ENCODE measurements at places on chromosomes 11 and 22.

DNA sequence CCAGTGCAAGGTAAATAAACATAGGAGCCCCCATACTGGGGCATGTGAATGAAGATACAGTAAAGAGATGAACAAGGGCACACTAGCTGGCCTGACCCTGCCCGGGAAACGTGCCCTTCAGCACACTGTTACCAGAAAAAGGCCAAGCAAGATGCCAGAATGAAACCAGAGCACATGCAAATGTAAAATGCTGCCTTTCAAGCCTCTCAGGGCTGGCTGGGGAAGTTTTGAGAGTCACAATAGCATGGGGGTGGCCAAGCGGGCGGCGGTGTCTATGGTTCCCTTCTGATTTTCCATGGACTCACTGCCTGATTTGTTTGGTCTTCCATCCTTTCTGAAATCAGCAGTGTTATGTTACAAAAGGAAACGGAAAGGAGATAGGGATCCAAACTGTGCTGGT is 18.9 kb upstream of the SUSD2 start:
- DNase-seq = no peak

- peak; percentile 36 for DNase-seq
Measured at GRCh38 chr22:25069758-25070481, 117.4 kb downstream of the KIAA1671 start.

GRCh38 chr11:71936825-71937224 is 8.0 kb downstream of the RNF121 start:
- no peak for DNase-seq

DNA sequence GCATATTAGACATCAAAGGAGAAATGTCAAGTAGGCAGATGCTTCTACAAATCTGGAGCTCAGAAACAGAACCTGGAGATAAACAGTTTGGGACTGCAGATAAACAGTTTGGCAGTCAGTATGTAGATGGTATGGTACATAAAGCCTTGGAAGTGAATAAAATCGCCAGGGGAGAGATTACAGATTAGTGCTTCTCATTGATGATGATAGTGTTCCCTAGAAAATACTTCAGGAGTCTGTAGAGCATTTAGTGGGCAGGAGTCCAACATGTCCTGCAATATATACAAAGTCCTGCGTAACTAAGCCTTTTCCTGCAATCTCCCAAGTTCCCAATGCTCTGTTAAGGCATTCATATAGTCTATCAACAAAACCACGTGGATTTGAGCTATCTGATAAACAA is 35.2 kb downstream of the NARS2 start:
- no peak for DNase-seq

Measured in central memory CD4-positive, alpha-beta T cell (primary cell).